ENCODE measurements at places on chromosomes 16 and 17.

DNA sequence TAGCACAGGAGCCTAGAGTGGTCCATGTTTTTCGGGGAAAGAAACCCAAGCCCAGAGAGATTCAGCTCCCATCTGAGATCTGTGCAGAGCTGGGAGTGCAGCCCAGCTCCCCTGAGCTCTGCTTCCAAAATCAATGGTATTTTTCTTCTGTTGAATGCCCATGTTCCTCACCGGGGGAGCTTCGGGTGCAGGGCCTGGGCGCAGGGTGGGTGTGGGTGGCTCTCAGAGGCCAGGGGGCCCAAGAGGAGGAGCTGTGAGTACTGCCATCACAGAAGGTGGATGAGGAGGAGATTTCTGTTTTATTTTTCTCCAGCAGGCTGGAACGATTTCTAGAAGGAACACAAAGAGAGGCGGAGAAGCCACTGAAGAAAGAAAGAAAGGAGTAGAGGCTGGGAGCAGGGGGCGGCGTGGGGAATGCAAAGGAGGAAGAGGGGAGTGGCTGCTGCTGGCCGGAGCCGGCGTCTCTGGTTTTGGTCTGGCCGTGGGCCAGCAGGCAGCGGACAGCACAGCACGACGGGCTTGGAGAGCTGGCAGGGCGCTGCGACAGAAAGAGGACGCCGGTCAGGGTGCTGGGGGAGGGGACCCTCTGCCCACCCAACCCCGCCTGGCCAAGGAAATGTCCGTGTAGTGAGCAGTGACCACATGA lies 76.2 kb upstream of the KSR1 start:
- no peak for DNase-seq

- peak; percentile 13 for DNase-seq
Observed at GRCh38 chr16:50602531-50603205, 54.5 kb downstream of the NKD1 start.

DNA sequence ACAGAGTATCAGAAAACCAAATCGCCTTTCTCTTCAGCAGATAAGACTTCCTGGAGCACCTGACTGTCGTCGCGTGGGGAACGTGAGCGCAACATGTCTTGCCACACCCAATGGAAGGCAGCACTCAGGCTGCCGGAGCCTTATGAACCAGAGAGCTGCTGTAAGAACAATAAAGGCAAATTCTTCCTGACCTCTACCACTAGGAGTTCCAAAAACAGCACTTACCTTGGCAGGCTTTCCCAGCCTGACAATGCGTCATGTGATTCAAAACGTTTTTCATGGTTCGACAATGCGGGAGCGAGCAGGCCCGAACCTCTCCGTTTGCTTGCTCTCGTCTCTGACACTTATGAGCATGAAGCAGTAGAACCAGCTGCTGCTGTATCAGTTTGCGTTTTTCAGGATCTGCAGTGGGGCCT lies 75.8 kb upstream of the TRAP1 start:
- no peak for DNase-seq

DNA sequence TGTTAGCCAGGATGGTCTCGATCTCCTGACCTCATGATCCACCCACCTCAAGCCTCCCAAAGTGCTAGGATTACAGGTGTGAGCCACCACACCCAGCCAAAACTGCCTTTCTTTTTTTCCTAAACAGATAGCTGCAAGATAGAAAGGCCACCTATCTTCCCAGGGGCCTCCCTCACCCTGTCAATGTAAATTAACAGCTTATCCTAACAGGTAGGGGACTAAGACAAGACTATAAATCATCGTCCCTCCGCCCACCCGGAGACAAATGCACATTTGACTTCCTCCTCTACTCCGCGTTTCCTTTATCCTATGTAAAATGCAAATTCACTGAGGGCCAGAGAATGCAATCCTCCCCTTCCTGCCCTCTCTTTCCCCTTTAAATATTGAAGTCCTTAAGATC lies 71.4 kb downstream of the MARF1 start:
- DNase-seq = no peak

GRCh38 chr16:76932541-76933211 lies 258.3 kb upstream of the MON1B start:
- no peak for DNase-seq

DNA sequence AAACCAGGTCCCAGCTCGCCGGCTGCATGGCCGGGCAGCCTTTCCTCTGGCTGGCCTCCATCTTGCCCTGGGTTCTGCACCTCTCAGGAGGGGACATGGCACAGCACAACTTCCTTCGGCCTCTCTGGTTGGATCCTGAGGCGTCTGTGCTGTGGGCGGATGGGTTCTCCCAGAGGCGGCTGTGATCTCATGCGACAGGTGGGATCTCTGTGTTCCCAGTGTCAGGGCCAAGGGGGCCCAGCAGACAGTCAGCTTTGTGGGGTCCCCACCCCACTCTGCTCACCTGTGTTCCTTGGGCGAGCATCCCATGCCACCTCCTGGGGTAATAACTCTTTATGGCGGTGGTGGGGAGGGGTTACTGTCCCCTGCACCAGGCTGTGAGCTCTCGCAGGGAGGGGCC lies 35.8 kb downstream of the FA2H start:
- no peak for DNase-seq

- no peak for DNase-seq
Observed at GRCh38 chr16:84614073-84614459, 3.8 kb downstream of the COTL1 start.

- no peak for DNase-seq
Observed at GRCh38 chr17:70365091-70365583, 195.8 kb downstream of the KCNJ2 start.

GRCh38 chr17:13510062-13510461 lies 91.7 kb downstream of the HS3ST3A1 start:
- no peak for DNase-seq

DNA sequence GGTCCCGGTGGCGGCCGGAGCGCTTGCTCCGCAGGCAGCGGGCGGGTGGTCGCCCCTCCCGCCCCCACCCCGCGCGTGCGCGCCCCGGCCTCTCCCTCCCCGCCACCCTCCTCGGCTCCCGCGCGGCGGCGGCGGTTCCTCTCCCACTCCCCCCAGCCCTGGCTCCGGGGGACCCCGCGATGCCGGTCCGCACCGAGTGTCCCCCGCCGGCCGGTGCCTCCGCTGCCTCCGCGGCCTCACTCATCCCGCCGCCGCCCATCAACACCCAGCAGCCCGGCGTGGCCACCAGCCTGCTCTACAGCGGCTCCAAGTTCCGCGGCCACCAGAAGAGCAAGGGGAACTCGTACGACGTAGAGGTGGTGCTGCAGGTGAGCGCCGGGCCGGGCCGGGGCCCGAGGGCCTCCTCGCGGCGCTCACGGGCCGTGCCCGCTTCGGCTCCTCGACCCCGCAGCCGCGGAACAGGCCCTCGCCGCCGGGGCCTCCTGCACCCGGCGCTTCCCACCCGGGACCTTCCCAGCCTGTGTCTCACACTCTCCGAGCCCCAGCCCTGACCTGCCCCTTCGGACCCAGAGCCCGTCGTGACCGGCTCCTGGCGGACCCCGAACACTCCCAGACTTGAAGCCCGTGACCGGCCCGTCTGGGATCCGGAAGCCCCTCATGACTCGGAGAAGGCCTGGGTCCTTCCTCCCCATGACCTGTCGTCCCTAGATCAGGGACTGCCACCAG lies 490 bp downstream of the GID4 start:
- DNase-seq = no peak

DNA sequence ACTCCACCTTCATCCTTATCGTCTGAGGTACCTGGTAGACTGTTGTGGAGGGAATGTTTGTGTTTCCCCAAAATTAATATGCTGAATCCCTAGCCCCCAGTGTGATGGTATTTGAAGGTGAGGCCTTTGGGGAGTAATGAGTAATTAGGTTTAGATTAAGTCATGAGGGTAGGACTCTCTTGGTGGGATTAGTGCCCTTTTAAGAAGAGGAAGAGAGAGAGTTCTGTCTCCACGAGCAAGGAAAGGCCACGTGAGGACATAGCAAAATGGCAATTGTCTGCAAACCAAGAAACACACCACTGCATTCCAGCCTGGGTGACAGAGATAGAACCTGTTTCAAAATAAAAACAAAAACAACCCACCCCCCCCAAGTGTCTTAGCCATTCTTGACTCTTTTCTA lies 21.0 kb upstream of the DDX52 start:
- no peak for DNase-seq

- DNase-seq = no peak
Observed at GRCh38 chr16:66580605-66581209, 1.4 kb downstream of the CMTM2 start.

DNA sequence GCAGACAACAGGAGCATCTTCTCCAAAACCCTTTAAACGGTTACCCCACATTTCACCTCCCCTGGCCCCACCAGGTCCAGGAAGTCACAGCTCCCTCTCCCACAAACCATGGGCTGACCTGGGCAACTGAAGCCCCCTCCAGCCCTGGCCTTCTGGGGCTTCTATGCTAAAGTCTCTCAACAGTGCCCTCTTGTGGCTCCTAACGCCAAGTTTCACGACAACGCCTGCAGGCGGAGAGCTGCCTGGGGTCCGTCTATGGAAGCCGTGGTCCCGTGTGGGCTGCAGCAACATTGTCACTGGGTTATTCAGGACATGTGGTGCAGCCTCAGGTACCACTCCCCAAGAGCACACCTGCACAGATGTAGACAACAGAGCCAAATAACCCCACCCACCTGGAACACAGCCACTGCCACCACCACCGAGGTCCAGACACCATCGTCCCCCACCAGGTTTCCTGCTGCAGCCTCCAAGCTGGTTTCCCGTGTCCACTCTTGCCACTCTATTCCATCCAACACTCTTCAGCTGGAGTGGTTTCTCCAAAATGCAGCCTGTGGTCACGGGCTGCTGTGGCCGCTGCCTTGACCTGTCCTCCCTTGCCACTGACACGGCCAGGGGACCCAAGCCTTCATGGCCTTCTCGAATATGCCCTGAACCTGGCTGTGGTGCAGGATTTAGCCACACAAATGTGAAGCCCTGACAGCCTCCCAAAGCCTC lies 19.1 kb downstream of the C16orf95 start:
- no peak for DNase-seq

DNA sequence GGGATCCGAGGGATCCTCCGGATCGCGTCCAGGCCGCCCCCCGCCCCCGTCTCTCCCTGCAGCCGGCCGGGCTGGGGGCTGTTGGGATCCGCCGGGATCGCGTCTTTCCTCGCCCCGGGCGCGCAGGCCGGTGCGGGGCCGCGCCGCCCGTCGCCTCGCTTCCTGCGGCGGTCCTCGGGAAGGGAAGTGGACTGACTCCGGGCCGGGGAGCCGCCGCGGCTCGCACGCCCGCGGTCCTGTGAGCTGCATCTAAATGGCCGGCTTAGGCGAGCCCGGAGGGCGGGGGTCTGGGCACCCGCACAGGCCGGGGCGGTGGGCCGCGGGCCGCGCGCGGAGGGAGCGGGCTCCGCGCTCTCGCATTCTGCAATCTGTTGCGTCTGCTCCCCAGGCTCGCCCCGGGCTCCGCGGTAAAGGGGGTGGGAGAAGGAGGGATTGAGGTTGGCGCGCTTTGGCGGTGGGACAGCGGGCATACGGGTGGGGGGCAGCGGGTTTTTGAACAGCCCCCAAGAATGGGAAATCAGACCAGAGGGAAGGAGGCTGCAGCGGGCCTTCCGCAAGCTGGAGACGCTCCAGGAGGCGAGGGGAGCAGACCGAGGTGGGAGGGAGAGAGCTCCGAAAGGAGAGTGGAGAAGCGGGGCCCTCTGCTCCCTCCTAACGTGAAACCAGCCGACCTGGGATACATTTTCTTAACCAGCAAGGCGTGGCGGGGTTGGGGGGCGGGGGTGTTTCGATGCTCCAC lies 2.2 kb downstream of the TMEM132E start:
- no peak for DNase-seq

DNA sequence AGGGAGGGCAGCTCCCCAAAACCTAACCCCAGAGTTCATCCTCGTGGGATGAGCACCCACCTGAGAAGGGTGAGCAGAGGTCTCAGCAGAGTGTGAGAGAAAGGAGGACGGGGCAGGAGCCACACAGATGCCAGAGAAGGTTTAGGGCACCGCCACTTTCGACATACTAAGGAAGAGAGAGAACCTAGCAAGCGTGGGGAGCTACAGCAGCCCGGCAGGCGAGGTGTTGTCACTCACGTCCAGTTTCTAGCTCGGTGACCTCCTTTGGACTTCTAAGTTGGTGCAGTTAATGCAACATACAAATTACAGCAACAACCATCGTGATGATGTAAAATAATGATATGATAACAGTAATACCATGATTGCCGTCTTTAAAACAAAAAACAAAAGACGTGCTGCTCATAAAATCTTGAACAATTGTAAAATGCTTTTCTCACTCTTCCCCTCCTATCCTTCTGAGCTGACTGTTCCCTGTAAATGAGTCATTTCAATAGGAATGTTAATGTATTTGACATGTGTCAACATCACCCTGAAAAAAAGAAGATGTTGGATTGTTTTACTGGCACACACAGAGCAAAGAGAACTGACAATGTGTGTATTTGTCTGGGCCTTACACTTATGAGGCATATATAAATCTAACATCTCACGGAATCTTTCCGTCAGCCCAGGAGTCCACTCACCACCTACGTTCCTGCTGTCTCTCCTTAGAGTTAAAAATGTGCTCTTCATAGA lies 158.2 kb upstream of the MAF start:
- no peak for DNase-seq

DNA sequence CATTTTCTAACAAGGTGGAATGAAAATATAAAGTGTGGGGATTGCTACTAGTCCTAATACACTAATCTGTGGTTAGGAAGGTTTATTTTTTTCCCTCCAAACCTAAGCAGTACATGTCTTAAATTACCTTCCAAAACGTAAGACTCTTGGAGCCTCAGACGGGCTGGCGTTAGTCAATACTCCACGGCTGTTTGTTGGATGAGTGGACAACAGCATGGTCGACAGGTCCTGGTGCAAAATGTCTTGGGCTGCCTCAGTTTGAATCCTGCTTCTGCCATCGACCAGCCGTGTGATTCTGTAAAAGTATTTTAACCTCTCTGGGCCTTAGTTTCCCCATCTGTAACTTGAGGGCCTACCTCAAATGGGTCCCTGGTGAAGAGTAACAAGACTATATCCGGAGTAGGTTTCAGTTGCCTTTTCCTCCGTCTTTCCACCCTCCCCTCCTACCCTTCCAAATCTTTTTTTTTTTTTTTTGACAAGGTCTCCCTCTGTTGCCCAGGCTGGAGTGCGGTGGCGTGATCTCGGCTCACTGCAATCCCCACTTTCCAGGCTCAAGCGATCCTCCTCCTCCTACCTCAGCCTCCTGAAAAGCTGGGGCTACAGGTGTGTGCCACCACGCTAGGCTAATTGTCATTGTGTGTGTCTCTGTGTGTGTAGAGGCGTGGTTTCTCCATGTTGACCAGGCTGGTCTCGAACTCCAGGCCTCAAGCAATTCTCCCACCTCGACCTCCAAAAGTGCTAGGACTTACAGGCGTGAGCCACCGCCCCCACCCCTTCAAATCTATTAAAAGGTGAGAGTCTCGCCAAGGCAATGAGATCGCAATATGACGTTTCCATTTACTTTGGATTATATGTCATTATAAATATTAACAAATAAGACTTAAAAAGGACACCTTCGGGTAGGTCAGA lies 5.8 kb downstream of the SCGB1C2 start:
- DNase-seq = no peak

- no peak for DNase-seq
Observed at GRCh38 chr17:19457046-19457445, 46.0 kb downstream of the RNF112 start.
